ENCODE measurements at places on chromosomes 4 and X. TPM values are rescaled to one million over a fixed set of nuclear protein-coding genes. Genes with fewer than 3 reads are reported as not detected.

SPANXD gene
- not detected for total RNA-seq

DUSP9 gene
- not detected for total RNA-seq

XK gene
- total RNA-seq, result not detected

CSAG2 gene
- total RNA-seq, result not detected

HPGD gene
- total RNA-seq, result 10.0 TPM

GASK1B gene
- not detected for total RNA-seq

SPANXC gene
- not detected for total RNA-seq

TREX2 gene
- total RNA-seq, result 2.4 TPM

PCDH7 gene
- not detected for total RNA-seq

PPEF2 gene
- total RNA-seq, result 0.48 TPM

CENPVL3 gene
- not detected for total RNA-seq

ITM2A gene
- total RNA-seq, result 141 TPM

SLC49A3 gene
- 0.30 TPM for total RNA-seq

PHEX gene
- 0.10 TPM for total RNA-seq

RAB40A gene
- total RNA-seq, result not detected

AIFM1 gene
- 29.2 TPM for total RNA-seq
